ENCODE measurements at places on chromosomes 3 and 15.

DNA sequence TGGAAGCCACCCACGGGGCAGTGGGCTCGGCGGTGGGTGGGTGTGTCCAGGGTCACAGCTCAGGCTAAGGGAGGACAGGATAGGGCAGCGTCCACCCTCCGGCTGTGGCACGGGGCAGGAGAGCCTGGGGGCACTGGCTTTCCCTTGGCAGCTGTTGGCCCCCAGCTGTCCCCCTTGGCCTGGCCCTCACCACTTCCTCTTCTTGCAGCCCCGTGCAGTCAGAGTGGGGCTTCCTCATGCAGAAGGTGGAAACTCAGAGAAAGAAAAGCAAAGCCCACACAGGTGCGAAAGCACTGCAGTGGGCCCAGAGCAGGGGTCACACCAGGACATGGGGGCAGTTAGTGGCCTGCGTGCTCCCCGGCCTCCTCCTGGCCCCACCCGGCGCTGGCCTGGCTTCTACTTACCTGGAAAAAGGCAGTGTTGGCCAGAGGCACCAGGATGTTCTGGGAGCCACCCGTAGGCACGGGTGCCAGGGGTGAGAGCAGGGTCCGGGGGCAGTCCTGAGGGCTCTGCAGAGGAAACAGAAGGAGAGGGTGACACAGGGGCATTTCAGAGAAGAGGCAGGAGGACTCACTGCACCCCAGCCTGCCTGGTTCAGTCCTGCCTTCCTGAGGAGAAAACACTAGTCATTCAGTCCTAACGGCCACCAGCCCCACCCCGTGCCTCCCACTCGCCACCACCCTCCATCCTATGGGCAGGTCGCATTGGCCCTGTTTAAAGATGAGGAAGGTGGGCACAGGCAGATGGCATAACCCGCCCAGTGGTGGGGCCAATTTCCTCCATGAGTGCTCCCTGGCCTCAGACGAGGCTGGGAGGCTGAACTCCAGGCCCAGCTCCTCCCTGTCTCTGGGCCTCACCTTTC, 28.3 kb downstream of the PLXND1 start:
- DNase-seq: no peak

DNA sequence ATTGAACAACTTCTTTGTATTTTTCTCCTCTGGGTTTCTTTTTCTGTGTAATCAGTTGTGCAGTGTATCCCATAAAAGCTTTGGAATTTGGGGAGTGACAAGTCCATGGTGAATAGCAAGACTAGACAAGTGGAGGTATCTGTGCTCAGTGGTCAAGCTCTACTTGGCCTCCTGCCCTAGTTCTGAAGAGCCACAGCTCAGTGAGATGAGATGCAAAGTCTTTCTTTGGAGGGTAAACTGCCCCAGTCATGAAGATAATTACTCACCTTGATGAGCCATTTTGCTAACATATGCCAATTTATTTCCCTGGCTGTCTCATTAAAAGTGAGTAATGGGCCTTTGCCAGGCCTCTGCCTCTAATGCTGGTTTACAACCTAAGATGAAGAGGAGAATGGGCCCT, 271.2 kb upstream of the TRIM42 start:
- DNase-seq: no peak

GRCh38 chr15:79700951-79701480, 195.8 kb downstream of the MTHFS start:
- DNase-seq: no peak

- peak; percentile 26 for DNase-seq
Measured at GRCh38 chr3:110341047-110341446, 730.6 kb upstream of the NECTIN3 start.

- no peak for DNase-seq
Measured at GRCh38 chr3:85516146-85516545, 557.4 kb downstream of the CADM2 start.

DNA sequence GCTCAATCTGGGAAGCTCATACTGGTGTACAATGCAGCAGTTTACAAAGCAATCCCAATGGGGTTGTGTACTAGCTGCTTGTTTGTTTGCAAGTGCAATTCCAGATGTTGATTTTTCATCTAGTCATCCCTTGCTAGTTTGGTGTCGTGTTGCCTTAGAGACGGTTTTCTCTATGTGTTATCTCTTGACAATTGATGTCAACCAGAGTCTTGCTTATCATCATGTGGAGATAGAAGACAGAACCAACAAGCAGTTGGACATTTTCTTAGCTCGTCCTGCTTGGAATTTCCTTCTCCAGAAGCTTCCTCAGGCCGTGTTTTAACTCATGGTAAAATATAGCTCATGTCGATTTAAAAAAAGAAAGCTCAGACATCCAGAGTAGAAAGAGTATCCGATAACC, 262.0 kb upstream of the KCNH8 start:
- DNase-seq: no peak

- peak; percentile 50 for DNase-seq
Measured at GRCh38 chr3:119702530-119703527, at the start of gene CFAP91. TSS of gene CFAP91 (plus strand) at chr3:119703022. CDS start at chr3:119703099, 77 bp downstream.

DNA sequence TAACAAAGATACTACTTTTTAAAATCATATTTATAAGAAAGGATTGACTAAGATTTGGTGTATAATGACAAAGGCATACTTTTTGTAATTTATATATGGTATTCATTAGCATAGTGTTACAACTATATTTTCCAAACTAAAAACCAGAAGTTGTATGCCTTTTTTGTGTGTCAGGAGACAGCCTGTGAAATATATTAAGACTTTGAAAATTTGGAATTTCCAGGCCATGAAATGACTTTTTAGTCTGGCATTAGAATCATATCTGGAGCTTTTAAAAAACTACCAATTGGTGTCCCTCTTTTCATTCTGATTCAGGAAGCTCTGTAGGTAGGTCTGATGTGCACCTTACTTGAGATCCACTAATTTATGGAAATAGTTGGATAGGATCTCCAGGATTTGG, 41.9 kb downstream of the CALML4 start:
- no peak for DNase-seq

GRCh38 chr3:30263238-30263924, 343.0 kb upstream of the TGFBR2 start:
- no peak for DNase-seq

- DNase-seq: no peak
Measured at GRCh38 chr3:197026481-197026866, 3.1 kb downstream of the MELTF start.

- no peak for DNase-seq
Measured at GRCh38 chr3:158463556-158463955, 107.4 kb upstream of the MLF1 start.

DNA sequence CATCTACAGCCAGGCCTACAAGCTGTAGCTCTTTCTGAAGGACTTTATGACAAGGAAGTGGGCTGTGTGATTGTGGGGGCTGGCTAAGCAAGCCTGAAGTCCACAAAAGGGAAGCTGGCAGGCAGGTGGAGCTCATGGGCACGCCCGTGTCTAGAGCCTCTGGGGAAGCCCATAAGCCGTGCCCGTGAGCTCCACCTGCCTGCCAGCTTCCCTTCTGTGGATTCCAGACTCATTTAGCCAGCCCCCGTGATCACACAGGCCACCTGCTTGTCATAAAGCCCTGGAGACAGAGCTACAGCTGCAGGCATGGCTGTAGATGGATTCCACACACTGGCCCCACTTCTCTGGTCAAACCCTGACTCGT, 15.2 kb downstream of the EFCC1 start:
- no peak for DNase-seq

- DNase-seq: no peak
Measured at GRCh38 chr15:74441248-74441941, 7.6 kb upstream of the SEMA7A start.

GRCh38 chr3:10376353-10376752, 55.4 kb upstream of the SEC13 start:
- no peak for DNase-seq

Data from HT1080 (cell line).